ENCODE measurements at places on chromosomes 3 and 15.
A peak's percentile ranks its signal among the peaks of the same experiment; 100 is the strongest.

- DNase-seq = no peak
Observed at GRCh38 chr3:196214783-196215441, 1.4 kb upstream of the SLC51A start.

- peak; percentile 67 for DNase-seq
Observed at GRCh38 chr15:77907824-77908751, 169.4 kb downstream of the TBC1D2B start.

DNA sequence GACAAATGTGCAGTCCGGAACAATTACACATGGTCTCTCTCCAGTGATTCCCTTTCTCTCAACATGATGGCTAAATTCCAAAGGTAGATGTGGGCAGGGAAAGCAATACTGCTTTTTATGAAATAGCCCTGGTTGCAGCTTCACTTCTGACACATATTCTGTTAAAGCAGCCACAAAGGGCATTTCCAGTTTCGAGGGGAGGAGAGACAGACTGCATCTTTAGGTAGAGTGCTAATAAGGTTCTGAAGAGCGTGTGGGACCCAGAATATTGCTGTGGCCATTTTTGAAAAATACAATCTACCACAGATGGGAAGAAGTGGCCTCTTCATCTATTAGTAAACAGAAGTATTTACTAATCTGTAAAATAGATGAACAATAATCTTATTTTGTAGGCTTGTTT, 139.3 kb upstream of the PEX5L start:
- no peak for DNase-seq

GRCh38 chr3:188198001-188198400, 44.0 kb downstream of the LPP start:
- DNase-seq = no peak

DNA sequence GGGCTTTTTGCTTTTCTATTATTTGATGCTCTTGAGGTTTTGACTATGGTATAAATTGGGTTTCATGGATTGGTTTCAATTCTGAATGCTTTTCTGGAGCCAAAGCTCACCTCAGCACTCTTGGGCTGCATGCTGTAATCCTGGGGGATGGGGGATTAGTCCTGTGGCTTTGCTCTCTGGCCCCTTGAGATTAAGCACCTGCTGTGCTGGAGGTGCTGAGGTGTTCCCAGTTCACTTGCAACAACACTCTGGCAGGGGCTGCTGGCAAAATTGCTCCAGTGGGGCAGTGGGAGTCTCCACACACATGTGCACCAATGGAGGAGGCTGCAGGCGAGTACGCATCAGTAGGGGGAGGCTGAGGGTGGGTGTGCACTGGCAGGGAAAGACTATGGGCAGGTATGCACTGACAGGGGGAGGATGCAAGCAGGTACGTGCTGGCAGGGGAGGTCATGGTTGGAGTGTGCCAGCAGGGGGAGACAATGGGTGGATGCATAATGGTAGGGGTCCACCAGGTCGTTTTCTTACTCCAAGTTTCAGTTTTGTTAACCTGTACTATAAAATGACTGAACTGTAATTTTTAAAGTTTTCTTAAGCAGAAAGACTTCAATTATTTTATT, 489.2 kb downstream of the FGF12 start:
- DNase-seq = no peak

DNA sequence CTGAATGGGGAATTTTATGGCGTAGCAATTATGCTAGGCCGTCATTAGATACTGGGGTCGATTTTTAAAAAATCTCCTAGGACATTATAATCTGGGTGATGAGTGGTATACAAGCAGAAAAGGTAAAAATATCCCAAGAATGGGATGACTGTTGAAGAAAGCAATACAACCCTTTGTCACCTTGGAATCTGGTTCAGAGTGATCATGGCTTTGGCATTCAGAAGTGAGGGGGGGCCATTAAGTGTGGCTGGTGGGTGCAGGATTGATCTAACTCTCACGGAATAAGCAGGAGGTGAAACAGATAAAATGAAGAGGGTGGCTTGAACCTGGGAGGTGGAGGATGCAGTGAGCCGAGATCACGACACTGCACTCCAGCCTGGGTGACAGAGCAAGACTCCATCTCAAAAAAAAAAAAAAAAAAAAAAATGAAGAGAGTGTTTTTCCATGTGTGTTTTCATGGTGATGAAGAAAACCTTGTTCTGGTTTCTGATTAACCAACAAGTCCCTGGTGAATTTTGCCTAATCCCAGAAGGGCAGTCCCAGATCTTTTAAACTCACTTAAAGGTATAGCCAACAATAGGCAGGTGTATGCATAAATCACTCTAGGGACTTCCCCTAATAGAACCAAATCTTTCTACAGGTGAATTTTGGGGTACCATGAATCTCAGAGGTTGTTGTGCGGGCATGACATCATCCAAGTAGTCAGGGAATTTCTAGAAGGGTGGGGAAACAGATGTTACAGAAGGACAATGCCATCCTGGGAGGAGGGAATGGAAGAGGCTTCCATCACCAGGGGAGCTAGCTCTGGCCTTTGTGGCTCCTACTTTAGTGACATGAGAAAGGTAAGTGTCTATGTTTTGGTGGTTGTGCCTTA, 3.1 kb upstream of the RAD54L2 start:
- DNase-seq = no peak

DNA sequence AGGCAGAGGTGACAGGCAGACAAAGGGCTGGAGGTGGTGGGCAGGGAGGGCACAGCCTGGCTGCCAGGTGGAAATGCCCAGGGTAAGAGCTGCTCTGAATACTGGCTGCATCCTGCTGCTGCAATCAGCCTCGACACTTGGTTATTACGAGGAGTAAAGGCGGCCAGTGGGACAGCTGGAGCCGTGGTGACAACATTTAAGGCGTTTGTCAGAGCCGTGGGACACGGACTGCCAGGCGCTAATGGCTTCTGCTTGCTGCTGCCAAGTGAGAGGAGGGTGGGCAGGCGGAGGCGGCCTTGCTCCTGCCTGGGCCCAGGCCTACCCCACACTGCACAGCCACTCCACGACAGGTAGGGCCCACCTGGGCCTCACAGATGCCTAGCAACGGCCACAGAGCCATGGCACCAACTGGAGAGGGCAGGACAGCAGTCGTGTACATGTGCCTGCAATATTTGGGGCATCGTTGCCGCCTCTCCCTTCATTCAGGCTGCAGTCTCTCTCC, 49.2 kb upstream of the TMEM115 start:
- no peak for DNase-seq

DNA sequence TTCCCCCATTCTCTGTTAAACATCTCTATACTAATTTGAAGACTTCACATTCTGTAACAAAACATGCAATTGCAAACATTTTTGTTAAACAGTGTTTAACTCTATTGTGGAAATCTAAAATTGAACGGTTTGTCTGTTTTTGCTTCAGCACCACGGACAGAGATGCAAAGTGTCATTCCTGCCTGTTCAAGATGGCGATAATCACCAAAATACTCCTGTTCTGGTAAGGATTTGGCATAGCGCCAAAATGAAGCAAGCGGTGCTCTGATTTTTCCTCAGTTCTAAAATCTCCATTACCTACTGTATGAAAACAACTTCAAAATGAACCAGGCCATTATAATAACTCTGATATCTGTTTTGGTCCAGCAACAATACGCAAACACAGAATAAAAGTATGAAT, 129.7 kb upstream of the TUSC7 start:
- DNase-seq = no peak

DNA sequence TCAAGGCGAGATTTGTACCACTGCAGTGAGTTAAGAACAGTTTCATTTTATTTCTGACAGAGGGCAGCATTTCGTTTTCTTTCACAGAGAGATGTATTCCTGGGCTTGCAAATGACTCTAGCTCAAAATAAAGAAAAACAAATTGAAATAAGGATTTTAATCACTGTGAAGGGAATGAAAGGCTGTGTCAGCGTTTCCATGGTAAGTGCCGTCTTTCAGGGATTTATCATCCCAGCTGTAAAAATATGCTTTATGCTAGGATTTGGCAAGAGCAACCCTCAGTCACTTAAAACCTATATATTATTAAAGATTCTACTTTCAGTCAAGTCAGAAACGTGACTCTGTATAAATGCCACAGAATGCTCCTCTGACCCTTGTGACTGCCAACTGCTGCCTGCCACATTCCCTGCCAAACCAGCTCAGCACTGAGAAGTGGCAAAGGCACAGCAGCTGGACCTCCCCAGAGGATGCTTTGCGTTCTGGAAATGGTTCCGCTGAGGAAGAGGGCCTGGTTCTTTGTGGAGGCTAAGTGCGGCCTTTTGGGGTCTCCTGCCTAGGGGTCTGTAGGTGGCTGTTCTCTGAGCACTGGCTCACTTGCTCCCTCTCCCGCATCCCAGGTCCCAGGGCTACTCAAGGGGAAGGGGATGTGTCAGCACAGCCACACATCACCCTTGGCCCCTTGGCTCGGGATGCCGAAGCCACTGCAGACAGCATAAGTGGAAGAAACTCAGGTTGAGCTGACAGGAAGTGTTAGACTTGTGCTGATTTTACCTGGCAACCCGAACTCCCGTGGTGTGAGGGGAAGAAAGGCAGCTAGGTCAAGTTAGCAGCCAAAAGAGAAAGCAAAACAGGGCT, 56.6 kb upstream of the POMGNT2 start:
- no peak for DNase-seq

DNA sequence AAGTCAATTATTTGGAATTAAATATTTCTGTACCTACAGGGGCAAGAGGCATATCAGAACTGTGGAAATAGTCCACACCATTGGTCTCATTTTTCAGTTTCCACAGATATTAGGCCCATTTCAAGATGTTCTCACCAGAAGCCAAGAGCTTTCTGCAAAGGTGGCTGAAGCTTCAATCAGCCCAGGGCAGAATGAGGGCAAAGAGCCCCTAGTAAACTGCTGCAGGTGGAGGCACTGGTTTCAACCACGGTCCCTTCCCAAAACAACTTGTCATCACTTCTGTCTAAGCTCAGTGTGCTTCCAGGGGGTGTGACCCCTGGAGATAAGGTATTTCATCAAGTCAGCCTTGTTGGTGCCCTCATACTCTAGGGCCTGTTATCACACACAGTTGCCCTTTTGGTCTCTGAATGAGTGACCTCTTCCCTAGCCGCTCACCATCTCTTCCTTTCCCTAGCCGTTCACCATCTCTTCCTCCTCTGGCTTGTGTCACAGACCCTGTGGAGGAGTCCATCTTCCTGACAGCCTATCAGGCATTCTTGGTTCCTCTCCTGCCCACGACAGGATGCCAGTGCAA, 21.2 kb downstream of the IL17RD start:
- no peak for DNase-seq

GRCh38 chr3:39138804-39139415, 14.5 kb downstream of the CSRNP1 start:
- DNase-seq = no peak

DNA sequence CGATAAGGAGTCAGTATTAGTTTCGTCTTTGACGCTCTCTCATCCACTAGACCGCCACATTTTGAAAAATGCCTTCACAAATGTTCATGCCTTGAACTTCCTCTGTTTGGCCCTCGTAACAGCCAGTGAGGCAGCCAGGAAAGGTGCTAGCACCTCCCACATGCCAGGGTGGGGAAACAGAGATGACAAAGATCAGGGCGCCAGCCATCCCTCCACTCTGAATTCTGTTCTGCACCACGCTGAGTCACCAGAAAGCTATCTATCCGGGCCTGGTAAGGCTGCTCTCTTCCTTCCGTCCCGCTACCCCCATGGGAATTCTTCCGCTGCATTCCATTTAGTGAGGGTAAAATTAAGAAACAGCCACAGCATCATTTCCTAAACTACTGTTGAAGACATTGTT, 31.3 kb upstream of the BCL2L10 start:
- no peak for DNase-seq

GRCh38 chr3:30477149-30477921, 129.1 kb upstream of the TGFBR2 start:
- DNase-seq = no peak

DNA sequence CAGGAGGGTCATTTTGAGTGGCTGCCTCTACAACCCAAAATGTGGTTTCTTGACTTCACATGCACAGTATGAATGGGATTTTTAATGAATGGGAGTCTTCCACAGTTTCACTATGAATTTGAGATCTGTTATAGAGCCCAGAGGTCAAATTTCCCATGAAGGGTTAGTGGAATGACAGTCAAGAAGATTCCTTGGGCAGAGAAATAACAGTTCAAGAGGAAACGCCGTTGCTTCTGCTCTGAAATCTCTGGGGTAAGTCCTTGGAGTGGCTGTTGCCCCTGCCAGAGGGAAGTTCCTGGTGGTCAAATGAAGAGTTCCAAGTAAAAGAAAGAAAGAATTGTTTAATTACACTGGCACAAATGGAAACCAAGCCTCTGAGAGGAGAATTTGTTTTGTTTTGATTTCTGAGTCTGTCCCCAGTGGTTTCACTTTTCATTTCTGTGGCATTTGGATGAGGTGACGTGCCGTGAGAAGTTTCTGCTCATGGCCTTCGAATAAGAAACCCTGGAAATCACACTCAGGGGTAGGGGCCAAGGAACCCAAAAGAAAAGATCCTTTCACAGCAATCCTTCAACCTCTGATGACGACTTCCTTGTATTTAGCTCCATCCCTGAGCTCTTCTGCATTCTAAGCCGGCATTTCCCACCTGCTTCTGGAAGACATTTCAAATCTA, 77.5 kb upstream of the IL12A start:
- DNase-seq = no peak

- no peak for DNase-seq
Observed at GRCh38 chr15:94338243-94338846, 107.0 kb downstream of the MCTP2 start.

- no peak for DNase-seq
Observed at GRCh38 chr15:28178290-28178689, 79.2 kb upstream of the OCA2 start.

- DNase-seq = no peak
Observed at GRCh38 chr15:66178531-66178910, 75.0 kb downstream of the MEGF11 start.

GRCh38 chr3:158249183-158249582, 139.3 kb downstream of the RSRC1 start:
- DNase-seq = no peak

DNA sequence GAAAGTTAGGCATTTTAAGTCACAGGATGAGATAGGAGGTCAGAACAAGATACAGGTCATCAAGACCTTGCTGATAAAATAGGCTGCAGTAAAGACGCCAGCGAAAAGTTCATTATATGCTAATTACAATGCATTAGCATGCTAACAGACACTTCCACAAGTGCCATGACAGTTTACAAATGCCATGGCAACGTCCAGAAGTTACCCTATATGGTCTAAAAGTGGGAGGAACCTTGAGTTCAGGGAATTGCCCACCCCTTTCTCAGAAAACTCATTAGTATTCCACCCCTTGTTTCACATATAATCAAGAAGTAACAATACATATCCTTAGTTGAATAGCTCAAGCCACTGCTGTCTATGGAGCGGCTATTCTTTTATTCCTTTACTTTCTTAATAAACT, 92.7 kb upstream of the PLXND1 start:
- no peak for DNase-seq

DNA sequence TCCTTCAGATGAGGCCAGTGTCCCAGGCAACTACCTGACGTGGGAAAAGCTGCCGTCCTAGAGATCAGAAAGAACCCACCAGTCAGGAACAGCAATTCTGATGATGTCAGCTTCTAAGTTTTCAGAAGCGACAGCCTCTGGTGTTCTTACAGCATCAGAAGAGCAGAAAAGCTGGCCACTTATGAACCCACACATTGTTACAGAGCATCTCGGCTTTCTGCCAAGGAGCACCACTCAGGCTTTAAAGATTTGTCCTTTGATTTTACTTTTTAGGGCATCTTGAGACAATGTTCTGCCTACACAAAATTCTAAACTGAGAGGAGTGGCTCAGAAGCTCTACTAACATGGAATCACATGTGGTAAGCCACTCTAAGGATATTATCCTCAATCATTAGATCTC, 49.7 kb upstream of the BOC start:
- DNase-seq = no peak
